ENCODE measurements at places on chromosomes 7 and 10.

DNA sequence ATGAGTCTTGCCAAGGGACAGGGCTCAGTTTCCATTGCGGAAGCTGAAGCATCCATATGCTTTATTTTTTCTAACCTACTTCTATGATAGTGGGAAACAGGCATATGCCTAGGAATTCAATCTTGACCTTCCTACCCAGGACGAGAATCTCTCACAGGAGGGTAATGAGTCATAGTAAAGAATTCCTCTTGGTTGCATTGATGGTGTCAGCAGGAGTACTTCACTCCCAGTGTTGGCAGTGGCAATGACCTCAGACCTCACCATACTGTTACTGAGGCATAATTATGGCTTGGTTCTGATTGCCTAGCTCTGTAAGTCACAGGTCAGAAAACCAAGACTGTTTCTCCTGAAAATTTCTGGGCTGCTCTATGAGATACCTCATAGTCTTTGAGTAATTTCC, 552.9 kb downstream of the ARL4A start:
- DNase-seq = no peak

GRCh38 chr10:1520909-1521565, 216.3 kb downstream of the ADARB2 start:
- DNase-seq = no peak

DNA sequence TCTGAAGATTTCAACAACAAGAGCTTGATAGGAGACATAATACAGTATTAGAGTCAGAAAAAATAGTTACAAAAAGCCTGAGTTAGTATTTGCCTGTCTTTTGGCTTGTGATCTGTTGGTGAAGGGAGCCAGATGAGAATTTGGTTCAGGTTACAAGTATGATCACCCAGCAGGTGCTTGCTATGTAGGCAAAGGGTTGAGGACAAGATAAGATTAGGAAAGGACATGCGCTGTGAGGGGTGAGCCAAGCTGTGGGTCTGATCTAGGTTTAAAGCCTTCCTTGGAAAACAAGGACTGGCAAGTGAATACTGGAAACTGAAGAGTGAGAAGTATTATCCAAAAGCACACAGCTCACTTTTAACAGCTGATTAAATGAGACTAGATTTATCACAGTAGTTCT, 28.7 kb upstream of the CD36 start:
- no peak for DNase-seq

- DNase-seq = no peak
Observed at GRCh38 chr7:28032738-28033380, 147.7 kb downstream of the JAZF1 start.

DNA sequence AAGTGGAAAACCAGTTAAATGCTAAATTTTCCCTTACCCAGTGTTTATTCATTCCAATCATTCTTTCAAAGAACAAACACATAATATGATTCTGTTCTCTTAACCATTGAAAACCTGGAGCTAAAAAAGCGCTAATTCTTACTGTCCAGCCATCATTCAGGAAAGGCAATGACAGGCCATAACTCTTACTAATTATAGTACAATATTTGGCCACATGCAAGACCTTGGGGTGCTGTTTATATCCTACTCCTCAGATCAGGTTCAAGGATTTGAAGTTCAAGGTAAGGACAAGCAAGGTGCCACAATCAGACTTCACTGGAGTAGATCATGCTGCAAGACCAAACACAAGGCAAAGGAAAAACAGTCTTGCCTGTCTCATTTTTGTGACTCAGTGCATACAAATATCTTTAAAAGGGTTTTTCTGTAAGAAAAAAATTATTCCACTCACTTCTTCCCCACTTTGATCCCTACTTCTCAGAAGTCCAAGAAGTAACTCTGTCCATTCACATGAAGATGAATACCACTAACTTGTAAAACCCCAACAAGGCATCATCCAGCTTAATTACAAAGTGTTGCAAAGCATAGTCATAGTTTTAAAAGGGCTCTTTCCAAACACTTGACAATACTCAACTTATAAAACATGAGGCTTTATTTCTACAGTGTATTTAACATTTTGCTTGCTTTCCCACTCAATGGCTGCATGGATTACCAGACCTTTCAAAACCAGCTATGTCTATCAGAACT, 153.0 kb downstream of the DOCK4 start:
- DNase-seq = no peak

DNA sequence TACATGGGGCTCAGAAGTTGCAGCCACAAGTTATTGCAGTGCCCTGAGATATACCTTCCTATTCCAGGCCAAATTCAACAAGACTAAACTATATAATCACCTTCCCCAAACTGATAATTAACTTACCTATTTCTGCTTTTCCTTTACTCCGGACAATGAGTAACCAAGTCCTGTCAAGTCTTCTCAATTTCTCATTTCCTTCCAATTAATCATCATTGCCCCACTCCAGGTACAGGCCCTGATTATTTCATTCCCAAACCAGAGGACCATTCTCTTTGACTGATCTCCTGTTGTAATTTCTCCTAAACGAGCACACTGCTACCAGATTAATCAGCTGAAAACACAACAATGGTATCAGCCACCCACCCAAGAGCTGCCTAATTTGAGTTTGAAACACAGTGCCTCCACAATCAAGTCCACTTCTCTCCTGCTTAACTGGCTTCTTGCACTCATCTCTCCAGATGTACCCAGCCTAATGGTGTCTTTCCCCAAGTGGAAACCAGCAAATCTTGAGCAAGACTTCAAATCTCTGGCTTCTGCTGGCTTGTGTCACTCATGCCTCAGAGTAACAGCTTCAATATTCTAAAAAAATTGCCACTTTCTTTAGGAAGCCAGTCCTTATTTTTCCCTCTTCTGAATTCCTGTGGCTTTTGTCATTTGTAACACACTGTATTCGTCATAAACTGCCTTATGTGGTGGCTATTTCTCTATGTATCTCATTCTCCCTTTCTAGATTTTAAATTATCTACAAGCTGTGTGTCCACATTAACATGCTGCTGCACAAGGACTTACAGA, 89.1 kb downstream of the CDK6 start:
- no peak for DNase-seq

DNA sequence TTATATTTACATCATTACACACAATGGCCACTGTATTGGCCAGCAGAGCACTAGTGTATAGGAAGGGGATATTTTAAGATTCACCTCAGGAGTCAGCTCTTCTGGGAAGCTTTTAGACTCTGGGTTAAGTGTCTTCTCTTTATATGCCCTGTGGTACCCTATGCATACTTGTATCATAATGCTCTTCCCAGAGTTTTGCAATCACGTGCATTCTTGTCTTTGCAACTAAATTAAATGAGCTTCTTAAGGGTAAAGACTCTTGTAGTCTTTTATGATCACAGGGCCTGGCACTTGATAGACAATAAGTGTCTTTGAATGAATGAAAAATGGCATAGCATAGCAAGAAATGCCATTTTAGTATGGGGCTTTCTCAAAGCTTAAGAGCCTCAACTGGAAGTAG, 35.4 kb upstream of the ARMS2 start:
- DNase-seq = no peak

DNA sequence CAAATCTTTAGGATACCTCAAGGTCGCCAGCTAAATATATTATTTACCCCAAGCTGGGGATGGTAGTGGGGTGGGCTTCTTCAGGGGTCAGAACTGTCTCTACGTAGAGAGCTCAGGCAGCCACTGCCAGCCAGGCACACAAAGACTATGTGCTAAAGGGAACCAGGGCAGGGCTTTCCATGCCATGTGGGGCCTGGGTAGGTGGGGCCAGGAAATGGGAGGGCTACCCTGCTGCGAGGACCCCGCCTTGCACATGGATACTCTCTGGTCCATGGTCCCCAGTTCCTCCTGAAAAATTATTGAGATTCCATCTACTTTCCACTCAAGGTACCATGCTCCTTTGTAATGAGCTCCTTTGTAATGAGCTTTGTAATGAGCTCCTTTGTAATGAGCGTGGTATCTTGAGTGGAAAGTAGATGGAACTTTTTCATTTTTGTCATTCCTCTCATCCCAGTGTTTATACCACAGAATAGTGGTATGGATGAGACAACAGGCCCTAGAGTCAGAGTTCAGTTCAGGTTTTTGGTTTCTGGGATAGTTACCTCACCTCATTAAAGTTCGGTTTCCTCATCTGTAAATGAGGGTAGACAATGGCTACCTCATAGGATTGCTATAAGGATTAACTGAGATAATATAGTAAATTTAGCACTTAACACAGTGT, 5.8 kb downstream of the SYNPO2L start:
- no peak for DNase-seq

- no peak for DNase-seq
Observed at GRCh38 chr10:113521475-113521795, 31.4 kb upstream of the HABP2 start.

GRCh38 chr10:45238896-45239295, 76.5 kb downstream of the OR13A1 start:
- DNase-seq = no peak

GRCh38 chr10:88660598-88660884, 3.7 kb upstream of the LIPF start:
- no peak for DNase-seq

GRCh38 chr7:17674166-17674942, 265.9 kb downstream of the SNX13 start:
- no peak for DNase-seq

DNA sequence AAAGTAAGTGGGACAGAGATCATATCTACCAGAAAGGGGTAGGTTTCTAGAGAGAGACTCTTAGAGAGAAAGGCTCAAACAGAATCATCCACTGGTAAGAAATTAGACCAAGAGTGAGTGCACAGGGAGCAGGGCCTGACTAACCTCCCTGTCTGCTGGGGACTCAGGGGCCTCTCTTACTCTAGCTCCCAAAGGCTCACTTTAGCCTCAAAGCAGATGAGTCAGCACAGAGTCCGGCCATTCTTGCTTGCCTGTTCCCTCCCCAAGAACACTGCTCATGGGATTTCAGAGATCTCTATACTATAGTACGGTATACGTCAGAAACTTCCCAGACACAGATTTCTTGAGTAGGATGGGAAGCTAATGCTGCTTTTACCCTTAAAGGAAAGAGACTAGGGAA, 32.7 kb downstream of the RBM28 start:
- no peak for DNase-seq

DNA sequence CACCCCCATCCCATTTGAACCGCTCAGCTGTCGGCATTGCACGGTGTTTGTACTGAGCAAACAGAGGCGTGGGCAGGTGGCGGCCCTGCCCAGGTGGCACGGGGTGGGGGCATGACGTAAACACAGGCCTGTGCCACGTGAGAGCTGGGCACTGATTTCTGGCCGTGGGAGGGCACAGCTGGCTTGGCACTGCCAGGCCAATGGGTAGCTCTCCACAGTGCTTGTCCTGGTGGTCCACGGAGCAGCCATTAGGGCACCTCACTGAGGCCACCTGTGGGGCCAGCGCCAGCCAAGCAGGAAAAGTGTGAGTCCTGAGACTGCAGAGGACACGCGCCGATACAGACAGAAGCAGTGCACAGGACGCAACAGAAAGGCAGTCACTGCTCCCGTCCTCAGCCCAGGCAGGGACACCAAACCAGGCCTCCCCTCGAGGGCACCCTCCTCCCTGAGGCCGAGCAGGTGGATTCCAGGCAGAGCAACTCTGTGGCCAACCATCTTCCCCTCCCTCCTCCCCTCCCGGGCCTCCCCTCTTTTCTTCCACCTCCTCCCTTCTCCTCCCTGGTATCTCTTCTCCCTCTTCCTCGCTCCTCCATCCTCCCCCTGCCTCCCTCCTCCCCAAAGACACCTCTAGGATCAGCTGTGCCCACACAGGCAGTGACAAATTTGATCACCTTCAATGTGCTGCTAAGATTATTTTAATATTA, 258.7 kb downstream of the ELFN1 start:
- DNase-seq = no peak

GRCh38 chr10:28151636-28152035, 151.2 kb downstream of the MPP7 start:
- no peak for DNase-seq

GRCh38 chr10:93815304-93816096, 57.8 kb downstream of the LGI1 start:
- DNase-seq = no peak

DNA sequence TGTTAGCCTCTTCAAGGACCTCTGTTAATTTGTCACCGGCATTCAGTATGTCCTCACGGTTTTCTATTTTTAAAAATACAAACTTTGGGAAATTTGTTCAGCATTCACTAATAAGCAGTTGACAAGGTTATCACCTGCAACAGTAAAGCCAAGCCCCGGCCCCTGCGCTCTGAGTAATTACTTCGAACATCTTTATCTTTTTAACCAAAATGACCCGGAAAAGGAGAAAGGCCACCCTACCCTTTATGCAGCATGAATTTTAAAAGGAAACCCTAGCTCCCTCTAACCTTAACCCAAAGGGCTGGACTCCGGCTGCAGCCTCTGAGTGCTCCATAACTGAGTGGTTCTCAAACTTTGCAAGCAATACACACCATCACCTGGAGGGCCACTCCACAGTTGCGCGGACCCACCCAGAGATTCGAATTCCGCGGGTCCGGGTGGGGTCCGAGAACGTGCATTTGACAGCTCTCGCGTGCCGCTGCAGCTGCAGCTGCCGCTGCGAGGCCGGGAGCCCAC, 940 bp downstream of the NSMCE4A start:
- DNase-seq = no peak

- DNase-seq = no peak
Observed at GRCh38 chr7:97770850-97771249, 39.0 kb downstream of the TAC1 start.

- DNase-seq = peak; percentile 10
Observed at GRCh38 chr7:2138146-2138765, 94.5 kb downstream of the MAD1L1 start.

- DNase-seq = no peak
Observed at GRCh38 chr10:26378861-26379294, 59.3 kb upstream of the APBB1IP start.

GRCh38 chr10:68594405-68594804, 34.3 kb downstream of the TET1 start:
- no peak for DNase-seq

DNA sequence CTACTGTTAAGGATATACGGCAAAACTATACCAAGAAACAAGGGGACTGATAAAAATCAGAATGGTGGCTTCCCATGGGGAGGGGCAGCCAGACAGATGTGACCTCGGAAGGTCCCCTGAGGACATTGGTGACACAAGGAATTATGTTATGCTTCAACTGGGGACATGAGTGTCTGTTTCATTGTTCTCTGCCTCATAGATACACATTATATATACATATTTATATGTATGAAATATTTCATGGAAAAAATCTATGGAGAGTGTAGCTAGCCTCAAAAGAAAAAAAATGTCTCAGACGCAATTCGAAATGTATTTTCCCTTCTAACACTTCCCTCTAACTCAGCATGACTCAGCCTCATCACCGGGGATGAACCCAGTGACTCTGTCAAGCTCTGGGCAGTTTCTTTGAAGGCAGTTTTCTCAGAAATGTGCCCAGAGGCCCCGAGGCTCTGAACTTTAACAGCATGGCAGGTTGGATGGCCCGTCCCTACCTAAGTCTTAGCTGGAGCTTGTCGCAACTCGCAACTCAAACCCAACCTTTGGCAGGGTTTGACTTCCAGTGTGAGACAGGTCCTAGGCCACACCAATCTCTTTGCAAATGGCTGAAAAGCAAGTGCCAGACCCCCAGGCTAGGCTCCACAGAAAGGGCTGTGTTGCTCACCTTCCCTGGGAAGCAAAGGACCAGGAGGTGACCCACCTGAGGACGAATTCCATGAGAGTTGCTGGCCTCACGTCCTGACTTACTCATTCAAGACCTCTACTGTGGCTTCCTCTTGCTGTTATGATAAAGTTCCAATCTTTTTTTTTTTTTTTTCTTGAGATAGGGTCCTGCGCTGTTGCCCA, 86.9 kb downstream of the CARD11 start:
- no peak for DNase-seq

Measured in stimulated activated CD8-positive, alpha-beta memory T cell treated with anti-CD3 and anti-CD28 coated beads, Interleukin-4, amount 100 ng/mL, for 1 hour (primary cell).